ENCODE measurements at places on chromosomes 7 and 10. TPM values are rescaled to one million over a fixed set of nuclear protein-coding genes. Genes with fewer than 3 reads are reported as not detected.

DNA sequence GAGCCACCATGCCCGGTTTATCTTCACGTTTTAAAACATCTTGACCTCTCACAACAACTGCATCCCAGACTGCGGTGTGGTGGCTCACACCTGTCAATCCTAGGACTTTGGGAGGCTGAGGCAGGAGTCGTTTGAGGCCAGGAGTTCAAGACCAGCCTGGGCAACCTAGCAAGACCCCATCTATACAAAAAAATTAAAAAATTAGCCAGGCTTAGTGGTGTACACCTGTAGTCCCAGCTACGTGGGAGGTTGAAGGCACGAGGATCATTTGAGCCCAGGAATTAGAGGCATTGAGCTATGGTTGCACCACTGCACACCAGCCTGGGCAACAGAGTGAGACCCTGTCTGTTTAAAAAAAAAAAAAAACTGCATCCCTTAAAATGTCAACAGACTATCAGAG is 20.2 kb downstream of the TNRC18 start:
- DNase-seq: no peak

- no peak for DNase-seq
Measured at GRCh38 chr10:114650266-114650665, 7.8 kb downstream of the ABLIM1 start.

The CHRM2 gene
- total RNA-seq: not detected

DNA sequence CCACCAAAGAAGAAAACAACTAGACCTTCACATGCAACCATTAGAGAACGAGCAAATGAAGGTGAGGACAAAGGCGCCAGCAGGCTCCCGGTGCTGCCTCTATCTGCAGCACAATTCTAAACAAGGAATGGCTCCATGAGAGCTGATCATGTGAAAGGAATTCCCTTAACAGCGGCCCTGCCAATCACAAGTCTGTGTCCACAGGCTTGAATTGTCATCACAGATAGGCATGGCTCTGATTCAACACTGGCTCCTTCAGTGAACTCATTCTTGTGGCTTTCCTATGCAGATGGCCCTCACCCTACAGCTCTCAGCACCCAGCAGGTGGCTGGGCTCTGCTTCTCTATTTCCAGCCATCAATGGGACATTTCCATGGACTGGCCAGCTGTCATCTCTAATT is 36.2 kb downstream of the LAMB1 start:
- peak; percentile 33 for DNase-seq

- DNase-seq: no peak
Measured at GRCh38 chr10:1923998-1924397, 186.7 kb upstream of the ADARB2 start.

The GRB10 gene
- 46.7 TPM for total RNA-seq

DNA sequence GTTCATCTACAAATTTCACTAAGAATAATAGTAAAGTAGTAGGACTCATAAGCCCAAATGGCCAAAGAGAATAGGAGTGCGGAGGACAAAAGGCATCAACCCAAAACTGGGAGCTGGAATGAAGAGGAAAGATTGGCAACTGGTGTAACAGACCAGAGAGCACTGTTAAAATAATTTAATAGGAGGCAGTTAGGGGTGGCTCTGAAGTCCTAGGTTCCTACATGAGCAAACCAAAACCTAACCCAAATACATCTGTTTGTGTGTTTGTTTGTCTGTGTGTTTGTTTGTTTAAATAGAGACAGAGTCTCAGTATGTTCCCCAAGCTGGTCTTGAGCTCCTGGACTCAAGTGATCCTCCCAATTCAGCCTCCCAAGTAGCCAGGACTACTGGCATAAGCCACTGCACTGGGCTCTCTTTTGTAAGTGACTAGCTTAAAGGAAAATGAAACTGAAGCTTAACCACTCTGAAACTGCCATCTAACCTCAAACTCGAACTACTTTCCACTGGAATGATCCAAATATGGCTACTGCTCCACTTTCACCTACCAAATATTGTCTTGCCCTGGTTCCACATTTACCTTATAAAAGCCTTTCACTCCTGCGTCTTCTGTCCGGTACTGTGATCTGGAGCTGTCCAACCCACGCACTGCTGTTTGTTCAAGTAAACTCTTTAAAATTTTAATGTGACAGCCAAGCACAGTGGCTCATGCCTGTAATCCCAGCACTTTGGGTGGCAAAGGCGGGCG is 94.9 kb downstream of the AKR1D1 start:
- no peak for DNase-seq
